Stimulated activated CD8-positive, alpha-beta memory T cell treated with anti-CD3 and anti-CD28 coated beads, Interleukin-7, amount 100 ng/mL, for 1 hour (primary cell): ENCODE measurements at places on chromosomes 1 and 21.
A peak's percentile ranks its signal among the peaks of the same experiment; 100 is the strongest.

DNA sequence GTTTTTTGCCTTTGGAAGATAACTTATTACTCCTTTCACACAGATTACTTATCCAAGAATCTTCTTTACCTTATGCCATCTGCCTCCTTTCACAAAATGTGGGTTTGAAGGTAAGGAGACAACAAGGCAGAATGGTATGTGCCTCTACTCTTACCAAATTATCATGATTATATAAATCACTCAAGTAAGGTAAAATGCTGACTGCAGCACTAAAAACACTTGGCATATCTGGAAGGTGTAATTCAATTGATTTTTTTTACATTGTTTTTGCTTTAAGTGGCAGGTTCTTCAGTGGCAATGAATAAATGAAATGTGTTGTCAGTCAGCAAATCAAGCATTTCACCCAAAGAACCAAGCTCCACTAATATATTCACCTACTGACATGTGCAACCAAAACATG, 346.1 kb downstream of the OMA1 start:
- DNase-seq, result no peak

DNA sequence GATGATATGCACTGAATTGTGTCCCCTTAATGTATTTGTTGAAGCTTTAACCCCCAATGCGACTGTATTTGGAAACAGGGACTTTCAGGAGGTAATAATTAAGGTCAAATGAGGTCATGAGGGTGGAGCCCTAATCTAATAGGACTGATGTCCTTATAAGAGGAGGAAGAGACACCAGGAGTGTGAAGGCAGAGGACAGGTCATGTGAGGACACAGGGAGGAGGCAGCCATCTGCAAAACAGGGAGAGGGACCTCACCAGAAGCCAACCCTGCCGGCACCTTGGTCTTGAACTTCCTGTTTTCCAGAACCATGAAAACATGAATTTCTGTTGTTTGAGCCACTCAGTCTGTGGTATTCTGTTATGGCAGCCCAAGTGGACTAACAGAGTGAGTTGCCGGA, 15.3 kb downstream of the SYF2 start:
- DNase-seq, result no peak

- DNase-seq, result no peak
Observed at GRCh38 chr1:62024690-62025089, 170.0 kb upstream of the L1TD1 start.

GRCh38 chr1:22500058-22500457, 48.4 kb downstream of the ZBTB40 start:
- no peak for DNase-seq

DNA sequence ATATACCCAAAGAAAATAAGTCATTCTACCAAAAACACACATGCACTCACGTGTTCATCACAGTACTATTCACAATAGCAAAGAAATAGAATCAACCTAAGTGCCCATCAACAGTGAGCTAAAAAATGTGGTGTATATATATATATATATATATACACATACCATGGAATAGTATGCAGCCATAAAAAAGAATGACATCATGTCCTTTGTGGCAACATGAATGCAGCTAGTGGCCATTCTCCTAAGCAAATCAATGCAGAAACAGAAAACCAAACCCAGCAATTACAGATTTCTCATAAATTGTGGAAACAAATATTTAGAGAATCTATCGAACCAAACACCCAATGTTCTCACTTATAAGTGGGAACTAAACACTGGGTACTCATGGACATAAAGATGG, 585.7 kb downstream of the SMYD3 start:
- DNase-seq, result no peak

DNA sequence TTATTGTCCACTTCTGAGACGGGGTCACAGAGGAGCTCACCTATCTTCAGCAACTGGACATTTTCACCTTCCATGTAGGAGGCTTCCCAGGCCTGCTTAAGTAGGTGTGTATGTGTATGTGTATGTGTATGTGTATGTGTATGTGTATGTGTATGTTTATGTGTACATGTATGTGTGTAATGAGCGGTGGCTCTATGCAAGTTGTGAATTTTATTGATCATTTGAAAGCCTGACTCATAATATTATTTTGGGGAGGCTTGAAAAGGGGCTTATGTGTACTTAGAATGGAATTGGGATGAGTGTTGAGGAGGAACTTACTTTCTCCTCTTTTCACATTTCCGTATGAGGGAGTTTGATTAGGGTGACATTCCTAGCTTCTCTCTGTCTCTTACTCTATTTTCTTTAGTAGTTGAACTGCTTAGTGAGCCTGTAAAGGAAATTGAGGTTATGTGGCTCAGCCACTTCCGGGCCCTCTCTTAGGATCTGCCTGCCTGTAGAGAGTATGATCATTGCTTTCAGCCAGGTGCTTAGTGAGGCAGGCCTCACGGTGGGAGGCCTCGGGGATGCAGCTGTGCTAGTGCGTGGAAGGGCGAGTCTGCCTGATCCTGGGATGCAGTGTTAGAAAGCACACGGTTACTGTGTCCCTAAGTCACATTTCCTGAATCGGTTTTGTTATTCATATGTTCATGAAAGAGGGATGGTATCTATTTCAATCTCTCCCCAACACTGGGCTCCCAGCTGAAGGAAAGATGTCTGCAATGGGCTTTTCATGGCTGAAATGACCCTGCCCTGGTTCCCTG, 61.0 kb downstream of the IER5 start:
- DNase-seq, result peak; percentile 47

- DNase-seq, result no peak
Observed at GRCh38 chr1:15152318-15153183, 996 bp upstream of the TMEM51 start.

DNA sequence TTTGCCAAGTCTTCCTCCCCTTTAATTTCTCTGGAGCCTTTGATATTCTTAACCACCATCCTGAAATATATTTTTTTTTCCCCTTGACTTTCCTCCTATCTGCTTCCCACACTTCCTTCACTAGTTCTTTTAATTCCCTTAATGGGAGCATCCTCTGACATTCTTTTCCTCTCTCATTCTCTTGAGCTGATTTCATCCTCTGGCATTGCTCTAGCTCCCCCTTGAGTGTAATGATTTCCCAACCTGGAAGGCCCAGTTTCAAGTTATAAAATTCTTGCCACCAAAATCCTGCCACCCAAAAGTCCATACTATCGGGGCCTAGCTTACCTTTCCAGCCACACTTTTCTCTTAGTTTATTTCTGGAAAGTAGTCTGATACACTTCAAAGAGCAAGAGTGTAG, 39.5 kb upstream of the UBE2U start:
- DNase-seq, result no peak

GRCh38 chr1:112926858-112927257, 29.1 kb downstream of the SLC16A1 start:
- no peak for DNase-seq

DNA sequence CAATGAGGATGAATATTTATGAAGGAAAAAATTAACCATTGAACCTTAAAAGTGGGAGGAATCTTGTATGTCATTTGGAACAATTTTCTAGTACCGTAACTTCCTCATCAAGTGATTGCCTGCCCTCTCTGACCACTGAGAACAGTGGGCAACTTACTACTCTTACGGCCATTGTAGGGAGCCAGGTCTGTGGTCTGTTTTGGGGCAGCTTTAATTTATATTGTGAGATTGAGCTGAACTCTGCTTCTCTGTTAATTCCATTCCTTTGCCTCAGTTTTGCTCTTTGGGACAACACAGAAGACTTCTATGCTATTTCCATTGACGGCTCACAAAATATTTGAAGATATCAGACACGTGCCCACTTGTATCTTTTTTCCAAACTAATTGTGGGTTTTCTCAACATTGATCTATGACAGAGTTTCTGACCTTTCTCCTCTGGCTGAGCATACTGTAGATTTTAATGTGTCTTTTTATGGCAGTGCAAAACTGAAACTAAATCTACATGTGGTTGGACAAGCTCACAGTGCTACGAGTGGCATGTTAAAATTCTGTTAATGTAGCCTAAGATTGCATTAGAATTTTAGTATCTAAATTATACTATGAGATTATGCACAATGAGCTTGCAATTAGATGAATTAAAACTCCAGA, 27.8 kb upstream of the ZNF281 start:
- DNase-seq, result no peak

GRCh38 chr1:18110598-18110939, 3.0 kb downstream of the IGSF21 start:
- DNase-seq, result no peak

DNA sequence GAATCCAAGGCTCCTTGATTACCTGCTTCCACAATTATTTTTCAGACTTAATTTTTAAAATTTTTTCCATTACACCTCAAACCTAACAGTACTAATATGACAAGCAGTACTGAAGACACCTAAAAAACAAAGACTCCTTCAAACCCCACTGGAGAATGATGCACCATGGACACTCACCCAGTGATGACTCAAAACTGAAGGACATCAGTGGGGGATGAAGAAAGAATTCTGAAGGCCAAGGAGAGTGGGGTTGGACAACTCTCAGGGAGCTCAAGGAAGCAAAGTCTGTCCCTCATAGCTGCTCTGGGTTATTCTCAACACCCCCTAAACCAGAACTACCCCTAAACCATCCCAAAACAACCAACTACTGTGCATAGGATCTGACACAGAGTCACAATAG, 2.4 kb upstream of the ARHGAP29 start:
- no peak for DNase-seq

- DNase-seq, result no peak
Observed at GRCh38 chr1:246639732-246640131, 73.5 kb downstream of the CNST start.

DNA sequence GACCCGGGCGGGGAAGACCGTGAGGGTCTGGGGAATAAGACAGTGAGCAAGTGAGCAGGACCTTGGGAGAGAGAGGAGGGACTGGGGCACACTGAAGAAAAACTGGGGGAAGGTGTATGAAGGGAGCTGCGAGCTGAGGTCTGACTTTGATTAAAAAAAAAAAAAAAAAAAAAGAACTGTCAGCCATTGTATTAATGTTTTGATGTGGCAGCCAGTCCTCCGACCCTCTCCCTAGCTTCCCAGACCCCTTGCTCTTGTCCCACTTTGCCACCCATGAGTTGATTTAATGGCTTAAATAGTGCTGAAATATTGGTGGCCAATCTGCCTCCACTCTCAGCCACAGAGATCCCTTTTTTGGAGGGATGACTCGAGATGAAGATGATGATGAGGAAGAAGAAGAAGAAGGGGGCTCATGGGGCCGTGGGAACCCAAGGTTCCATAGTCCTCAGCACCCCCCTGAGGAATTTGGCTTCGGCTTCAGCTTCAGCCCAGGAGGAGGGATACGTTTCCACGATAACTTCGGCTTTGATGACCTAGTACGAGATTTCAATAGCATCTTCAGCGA, 652 bp downstream of the HAX1 start:
- DNase-seq, result no peak

DNA sequence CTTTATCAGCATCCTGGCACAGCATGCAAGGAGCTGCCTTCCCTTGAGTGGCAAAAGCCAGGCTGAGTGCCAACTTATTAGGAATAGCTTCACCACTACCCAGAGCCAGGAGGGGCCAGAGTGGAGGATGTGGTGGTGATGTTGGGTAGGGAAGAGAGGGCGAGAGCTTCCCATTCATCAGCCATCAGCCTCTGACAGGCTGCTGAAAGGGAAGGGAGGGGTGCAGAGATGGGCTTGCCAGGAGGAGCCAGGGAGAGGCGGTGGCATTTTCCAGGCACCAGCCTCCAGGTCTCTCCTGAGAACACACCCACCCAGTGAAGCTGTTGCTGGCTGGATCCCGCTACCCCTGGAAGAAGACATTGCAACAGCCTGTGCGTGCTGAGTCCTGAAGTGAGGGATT, 168.5 kb downstream of the ACTL8 start:
- no peak for DNase-seq

- peak; percentile 61 for DNase-seq
Observed at GRCh38 chr1:10909697-10910680, 102.5 kb upstream of the TARDBP start.

- no peak for DNase-seq
Observed at GRCh38 chr1:87986130-87986866, 657.6 kb downstream of the LMO4 start.

DNA sequence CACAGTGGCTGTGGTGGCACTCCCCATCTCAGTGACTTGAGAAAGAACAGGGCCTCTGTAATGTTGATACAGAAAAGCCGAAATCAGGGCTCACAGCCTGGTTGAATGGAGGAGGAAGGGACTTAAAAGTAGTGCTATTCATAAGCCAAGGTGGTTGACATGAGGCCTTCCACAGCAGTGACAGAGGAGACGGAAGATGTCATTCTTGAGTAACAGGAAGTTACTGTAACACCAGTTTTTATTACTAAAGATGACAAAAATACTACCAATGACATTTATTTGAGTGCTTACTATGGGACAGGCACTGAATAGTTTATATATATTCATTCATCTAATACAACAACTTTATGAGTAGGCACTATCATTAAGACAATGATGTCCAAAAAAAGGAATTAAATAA, 52.8 kb upstream of the GNG12 start:
- DNase-seq, result no peak

DNA sequence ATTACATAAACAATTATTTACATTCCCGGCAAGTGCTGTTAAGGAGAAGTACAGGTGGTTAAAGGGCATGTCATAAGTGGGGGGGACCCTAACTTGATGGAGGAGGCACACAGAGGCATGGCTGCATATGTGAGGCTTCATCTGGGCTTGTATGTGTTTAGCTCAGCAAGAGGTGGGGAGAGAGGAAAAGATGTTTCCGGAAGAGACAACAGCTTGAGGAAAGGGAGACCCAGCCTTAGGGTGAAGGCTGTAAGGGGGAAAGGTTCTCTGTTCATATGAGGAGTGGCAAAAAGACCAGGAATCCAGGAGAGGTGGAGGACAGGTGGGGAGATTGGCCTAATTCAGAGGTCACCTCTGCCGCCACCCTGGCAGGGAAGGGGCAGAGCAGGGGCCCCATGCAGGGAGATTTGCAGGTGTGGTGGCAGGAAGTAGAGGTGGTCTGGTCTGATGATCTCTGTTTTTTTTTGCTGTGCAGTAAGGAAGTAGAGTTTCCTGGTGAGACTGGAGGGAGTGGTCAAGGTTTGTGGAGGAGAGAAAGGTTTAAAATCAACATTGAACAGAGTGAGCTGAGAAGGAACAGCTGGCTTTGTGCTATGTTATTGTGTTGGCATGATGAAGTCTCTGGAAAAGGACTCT, 9.0 kb downstream of the TRAF5 start:
- DNase-seq, result no peak

DNA sequence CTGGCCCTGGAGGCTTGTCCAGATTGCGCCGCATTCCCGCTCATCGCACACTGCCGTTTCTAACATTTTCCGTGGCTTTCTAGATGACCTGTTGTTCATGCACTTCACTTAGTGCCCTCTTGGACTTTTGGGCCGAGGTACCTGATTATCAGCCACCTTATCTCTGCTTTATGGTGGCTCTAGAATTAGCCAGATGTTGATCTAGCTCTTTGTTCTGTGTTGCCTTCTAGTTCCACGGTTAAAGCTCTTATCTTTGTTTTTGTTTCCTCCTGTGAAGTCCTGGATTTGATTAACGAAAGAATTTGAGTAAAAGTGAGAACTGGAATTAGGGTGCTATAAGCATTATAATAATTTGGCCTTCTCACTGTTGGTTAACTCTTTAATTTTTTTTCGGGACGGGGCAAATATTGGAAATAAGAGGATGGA, 945 bp downstream of the RNPEP start:
- no peak for DNase-seq

GRCh38 chr1:234212764-234213657, 160.2 kb upstream of the COA6 start:
- DNase-seq, result no peak
